ENCODE measurements at places on chromosomes 12 and 14. TPM values are rescaled to one million over a fixed set of nuclear protein-coding genes. Genes with fewer than 3 reads are reported as not detected.

GRCh38 chr14:76917158-76917596 lies 91.0 kb downstream of the LRRC74A start:
- DNase-seq: peak; percentile 82

GRCh38 chr12:109736552-109737108 lies 23.0 kb downstream of the FAM222A start:
- DNase-seq: peak; percentile 70

GRCh38 chr12:94162108-94162507 lies 13.7 kb downstream of the PLXNC1 start:
- no peak for DNase-seq

GRCh38 chr14:102015771-102016170 lies 51.4 kb downstream of the DYNC1H1 start:
- DNase-seq: no peak

DNA sequence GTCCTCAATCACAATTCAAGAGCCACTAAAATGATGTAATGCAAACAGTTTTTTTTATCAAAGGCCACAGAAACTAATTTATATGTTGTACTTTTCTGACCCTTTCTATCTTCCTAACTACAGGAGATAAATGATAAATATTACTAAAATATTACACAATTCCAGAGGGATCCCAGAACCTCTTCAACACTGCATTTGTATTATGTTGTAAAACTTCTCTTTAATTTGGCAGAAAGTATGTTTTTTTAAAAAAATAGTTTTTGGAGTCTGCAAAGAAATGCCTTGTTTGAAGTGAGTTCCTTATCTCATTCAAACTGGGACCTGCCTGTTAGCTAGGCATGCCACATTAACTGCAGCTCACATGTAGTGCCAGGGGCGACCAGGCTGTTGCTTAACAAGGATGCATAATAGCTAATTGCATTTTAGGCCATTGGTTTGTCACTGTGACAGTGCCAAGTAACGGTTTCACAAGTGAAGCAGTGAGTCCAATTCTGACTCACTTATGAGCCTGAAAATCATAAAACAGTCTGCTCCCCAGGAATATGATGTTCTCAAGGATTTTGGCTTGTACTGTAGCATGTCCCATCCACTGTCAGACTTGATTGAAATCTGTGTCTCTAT lies 266.9 kb downstream of the KTN1 start:
- no peak for DNase-seq

DNA sequence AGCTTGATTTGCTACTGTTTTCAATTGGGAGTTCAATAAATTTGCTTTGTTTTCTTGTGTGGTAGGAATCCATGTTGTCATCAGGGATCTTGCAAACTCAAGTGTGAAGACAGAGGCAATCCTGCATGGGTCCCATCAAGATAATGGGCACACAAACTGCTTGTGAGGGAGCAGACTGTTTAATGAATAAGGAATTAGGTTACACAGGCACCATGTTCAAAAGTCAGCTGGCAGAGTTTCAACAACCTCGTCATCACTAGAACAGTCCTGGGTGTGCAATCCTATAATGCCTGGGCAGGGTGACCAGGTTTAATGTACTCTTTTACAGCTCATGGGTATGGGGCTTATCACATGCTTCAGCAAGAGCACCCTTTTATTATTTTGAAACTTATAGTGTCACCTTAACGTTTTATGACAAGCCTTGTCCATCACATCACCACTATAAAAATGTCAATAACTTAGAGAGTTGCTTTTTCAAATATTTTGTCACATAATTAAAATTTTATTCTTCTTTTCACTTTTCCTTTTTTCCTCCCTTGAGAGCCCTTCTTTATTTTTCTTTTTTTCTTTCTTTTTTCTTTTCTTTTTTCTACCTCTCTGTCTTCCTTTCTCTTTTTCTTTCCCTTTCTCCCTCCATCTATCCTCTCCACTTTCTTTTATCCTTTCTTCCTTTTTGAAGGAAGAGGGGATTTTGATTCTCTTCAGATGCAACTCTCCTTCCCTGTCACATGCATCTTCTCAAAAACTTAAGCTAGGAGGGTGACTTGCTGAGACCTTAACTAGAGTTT lies 252.2 kb upstream of the ATP2B1 start:
- no peak for DNase-seq

DNA sequence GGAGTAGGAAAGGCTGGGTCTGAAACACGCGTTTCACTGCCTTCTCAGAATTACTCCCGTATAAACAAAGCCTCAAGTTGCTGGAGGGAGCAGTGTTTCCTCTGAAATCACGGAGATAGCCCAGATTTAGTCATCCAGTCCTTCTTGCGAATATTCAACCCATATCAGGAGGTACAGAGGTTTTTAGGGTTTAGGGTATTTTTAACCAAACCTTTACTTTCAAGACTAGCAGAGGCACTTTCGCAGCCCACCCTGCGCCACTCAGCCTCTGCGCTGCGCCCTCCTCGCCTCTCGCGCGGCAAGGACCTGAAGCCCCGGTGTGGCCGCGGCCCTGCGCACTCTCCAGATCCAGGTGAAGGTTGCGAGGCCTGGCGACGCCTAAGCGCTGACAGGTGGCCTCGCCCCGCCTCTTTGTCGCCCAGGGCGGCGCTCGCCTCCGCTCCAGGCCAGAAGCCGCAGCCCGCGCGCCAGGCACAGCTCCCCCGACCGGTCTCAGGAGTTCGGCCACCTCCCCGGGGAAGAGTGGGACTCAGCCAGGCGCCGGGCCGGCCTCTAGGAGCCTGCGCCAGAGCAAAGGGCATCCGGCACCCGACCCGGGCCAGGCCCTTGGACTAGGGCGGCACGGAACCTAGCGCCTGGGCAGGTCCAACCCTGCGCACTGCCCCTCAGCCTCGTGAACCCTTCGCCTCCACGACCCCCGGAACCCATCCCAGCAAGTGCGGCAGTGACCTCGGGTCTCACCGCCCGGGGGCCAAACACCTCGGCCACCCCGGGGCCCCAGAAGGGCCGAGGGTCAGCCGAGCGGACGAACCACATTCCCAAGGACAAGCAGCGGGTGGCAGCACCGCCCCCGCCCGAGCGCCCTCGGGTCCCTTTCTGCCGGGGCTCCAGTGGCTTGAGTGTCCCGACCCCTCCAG lies 1.8 kb upstream of the SAMD4A start:
- peak; percentile 72 for DNase-seq

DNA sequence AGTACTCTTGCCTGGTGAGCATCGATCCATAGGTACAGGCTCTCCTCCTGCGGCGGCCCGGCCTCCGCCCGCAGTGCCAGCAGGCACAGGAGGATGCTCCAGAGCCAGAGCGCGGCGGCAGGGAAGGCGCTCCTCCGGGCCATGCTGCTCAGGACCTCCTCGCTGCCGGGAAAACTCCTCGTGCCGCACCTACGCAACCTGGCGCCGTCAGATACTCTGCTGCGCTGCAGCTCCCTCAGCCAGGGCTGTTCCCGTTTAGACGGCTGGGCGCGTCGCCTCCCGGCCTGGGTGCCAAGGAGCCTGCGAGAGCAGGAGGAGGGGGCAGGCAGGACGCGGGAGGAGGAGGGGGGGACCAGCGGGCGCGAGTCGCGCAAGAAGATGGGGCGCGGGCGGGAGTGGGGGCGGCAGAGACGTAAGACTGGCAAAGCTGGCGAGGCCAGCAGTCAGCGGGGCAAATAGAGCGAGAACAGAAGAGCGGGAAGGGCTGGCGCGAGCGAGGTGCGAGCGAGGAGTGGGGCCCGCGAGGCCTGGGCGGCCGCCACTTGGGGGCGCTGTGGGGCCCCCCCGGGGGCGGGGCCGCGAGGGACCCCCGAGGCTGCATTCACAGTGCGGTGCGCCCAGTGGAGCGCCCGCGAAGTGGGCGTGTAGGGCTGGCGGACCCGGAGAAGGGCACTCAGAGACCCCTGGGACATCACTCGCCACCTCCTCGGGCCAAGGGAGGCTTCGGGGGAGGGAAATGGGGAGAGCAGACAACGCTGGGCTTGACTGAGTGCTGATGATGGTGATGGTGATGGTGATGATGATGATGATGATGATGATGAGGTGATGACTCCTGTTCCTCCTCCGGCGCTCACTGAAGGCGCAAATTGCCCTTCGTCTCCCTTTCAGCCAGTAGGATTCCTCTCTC lies at the start of gene WIF1:
WIF1 (minus strand) TSS at position 257 of the 907 bp plus-strand sequence; CDS start at position 143, 114 bp downstream.
- DNase-seq: peak; percentile 2

DNA sequence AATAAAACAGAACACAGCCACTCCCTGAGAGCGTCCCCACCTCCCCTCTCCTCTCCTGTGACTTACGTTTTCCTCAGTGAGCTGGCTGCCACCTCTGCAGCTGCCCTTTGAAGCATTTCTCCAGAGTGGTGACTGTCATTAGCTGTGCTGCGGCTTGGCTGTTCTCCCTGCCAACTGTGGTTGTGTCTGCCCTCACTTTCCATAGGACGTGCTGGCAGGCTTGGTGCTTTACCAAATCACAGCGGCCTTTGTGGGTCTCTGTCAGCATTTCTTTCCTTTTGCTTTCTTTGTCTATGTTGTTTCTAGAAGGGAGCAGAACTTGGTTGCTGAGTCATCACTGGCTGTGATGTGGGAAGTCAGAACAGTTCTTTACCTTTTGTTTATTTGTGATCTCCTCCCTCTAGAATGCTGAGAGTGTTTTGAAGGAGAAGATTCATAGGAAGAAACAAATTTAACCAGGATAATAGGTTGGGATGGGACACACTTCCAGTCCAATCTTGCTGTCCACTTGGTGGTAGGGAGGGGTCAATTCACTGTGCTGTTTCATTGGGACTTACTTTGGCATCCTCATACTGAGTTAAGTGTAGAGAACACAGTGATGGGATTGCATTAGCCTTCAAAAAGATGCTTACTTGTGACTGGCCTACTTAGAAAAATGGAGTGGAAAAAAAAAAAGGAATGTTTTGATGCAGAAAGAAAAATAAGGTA lies 88.2 kb downstream of the TMX1 start:
- peak; percentile 66 for DNase-seq

Gene DLK1
- total RNA-seq: not detected

Gene INSM2
- total RNA-seq: not detected

Gene TNFAIP2
- total RNA-seq: 46.0 TPM
